ENCODE measurements at places on chromosomes 16 and 17.

DNA sequence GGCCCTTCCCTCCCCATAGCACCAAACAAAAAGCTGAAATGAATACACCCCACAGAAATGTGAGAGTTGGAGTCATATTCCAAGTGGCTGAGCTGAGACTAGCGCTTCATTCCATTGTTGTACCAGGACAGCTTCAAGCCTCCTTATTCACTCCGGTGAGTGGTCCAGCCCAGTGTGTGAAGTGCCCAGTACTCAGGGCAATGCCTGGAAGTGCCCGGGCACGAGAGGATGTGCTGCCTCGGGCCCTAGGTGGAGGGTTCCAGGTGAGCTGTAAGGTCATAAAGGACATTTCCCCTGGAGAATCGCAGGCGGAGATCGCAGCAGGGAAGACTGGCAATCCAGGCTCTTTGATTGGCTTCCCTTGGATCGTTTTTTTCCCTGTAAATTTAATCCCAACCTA is 5.4 kb upstream of the CYLD start:
- no peak for DNase-seq

DNA sequence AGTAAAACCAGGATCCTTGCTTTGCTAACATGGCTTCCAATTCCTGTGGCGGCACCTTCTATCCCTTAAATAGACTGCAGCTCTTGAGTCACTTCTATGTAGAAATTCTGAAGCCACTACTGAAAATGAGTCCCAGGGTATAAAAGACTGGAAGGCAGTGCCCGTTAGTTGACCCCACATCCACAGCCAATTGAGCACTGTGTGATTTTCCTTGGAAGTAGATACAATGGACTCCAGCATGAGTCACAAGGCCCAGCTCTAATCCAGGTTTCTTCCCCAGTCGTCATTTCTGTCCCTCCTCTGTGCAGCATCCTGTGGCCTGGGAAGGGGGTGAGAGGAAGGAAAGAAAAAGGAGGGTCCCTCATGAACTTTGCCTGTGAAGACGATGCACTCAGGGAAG is 69.5 kb downstream of the HLF start:
- DNase-seq, result no peak

DNA sequence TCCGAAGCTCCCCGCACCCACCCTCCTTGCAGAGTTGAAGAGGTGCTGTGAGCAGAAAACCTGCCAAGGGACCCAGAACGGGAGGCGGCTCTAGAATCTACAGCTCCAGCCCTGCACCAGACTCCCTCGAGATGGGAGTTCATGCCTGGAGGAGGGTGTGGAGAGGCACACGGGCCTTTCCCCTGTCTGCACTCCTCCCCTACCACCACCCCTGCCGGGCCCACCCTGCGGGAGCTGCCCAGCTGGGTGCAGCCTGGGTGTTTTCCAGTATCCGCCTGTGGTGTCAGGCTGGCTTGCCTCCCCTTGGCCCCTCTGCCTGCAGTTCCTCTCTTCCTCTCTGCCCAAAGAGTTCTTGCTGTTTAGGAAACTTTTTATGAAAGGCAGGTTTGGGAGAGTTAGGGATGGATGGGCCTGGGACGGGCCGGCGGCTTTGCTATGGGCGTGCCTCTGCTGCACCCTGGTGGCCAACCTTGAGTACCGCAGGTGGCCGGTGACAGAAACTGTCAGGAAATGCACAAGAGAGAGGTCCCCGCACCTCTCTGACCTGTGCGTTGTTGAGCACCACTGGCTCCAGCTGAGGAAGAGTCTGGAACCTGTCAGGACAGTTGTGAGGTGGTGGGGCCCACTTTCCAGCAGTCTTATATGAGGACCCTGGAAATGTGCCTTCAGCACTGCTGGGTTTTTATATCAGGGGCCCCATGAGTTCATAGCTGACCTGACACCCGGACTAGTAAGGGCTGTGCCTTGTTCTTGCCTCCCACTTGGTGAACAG is 354.1 kb downstream of the SEC14L1 start:
- DNase-seq, result peak; percentile 79

DNA sequence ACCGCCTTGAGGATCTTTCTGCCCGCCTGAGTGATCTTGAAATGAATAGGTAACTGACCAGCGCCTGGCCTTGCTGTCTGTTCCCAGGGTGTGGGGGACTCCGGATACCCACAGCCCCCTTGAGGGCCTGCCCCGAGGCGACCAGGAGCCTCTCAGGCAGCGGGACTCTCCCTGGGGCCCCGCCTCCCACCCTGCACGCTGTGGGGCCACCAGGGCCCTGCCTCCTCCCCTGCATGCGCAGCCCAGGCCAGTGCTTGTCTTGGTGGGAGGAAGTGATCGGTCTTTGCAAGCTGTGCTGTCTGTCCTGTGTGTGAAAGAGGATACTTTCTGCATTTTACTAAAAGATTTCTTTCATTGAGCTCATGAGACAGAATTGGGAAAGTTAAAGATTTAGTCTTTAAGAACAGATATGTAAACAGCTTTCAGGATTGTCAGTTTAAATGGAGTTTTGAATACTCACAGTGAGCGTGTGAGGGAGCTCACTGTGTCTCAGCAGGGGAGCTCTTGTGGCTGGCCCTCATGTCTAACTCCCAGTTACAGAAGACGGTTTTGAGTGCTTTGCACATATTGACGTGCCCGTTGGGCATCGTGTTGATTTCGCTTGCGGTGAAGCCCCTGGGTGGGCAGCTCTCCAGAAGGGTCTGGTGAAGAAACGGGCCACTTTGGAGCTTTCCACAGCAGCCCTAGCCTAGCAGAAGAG is 36.1 kb upstream of the CAPN15 start:
- no peak for DNase-seq

GRCh38 chr16:23975293-23975692 is 139.5 kb downstream of the PRKCB start:
- no peak for DNase-seq

GRCh38 chr17:47693731-47694580 is at the start of gene TBKBP1:
TBKBP1 (plus strand) TSS chr17:47694161; CDS start chr17:47696113, 1,952 bp downstream.
- DNase-seq, result peak; percentile 71

DNA sequence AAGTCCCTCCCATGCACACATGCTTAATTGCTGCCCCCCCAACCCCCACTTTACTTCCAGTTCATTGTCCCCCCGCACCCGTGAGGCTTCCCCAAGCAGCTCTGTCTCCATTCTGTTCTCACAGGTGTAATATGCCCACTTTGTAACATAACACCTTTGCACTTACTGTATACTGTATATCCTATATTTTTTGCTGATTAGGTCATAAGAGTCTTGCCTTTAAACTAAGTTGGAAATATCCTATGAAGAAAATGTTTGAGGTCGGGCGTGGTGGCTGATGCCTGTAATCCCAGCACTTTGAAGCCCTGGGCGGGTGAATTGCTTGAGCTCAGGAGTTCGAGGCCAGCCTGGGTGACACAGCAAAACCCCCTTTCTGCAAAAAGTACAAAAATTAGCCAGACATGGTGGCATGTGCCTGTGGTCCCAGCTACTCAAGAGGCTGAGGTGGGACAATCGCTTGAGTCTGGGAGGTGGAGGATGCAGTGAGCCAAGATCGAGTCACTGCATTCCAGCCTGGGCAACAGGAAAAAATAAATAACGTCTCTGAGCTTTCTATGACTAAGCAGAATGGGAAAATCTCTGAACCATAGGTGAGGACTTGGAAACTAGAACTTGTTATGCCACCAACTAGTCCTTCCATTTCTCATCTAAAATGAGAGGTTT is 76.1 kb downstream of the TNRC6C start:
- no peak for DNase-seq

DNA sequence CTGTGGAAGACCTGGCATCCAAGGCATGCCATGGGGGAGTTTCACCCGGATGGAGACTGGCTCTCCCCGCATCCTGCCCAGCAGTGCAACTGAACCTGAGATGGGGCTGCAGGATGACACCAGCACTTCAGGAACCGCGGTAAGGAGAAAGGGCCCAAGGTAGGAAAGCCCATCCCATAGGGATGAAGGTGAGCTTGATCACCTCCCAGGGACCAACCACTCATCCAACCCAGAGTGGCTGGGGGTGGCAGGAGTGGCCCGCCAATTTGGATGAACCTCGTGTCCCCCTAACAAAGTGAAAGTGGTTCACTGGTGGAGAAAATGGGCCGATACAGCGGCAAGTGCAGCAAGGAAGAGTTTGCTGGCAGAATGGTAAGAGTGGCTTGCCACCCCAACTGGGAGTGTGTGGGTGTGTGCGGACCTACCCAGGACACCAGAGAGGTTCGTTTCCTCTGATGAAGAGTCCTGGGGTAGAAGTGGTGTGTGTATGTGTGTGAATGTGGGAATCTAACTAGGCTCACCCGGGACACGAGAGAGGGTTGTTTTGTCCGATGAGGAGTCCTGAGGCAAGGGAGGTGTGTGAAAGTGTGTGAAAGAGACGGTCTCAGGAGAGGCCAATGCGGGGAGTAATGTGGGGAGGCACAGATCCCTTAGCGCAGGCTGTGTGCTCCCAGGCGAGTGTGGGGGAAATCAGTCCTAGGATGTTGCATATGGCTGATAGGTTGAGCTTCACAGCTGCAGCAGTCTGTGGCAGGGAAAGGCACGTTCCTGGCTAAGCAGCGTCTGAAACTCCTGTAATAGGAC is 22.6 kb downstream of the ACSM1 start:
- DNase-seq, result no peak

DNA sequence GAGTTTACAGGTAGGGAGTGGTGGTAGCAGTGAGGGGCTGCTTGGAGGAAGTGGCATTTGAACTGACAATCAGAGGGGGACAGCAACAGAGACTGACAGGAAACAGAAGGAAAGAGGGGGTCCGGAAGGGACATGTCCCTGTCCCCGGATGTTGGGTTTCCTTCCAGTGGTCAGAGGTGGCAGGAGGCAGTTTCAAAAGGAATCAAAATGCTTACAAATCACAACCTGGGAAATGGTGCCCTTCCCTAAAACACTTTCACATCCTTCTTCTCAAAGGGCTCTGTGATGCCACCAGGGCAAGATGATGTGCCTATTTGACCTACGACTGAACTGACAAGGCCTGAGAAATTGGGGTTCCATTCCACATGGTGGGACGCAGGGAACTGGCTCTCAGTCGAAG is 19.7 kb downstream of the ADGRG1 start:
- DNase-seq, result peak; percentile 20

GRCh38 chr16:73048292-73049080 is 558 bp upstream of the ZFHX3 start:
- no peak for DNase-seq

- no peak for DNase-seq
These were observed 32.5 kb downstream of the ABCC12 start for GRCh38 chr16:48123104-48123788.

- DNase-seq, result no peak
These were observed 5.5 kb downstream of the CPPED1 start for GRCh38 chr16:12798171-12798570.

- no peak for DNase-seq
These were observed 49.5 kb upstream of the CMIP start for GRCh38 chr16:81394966-81395655.

DNA sequence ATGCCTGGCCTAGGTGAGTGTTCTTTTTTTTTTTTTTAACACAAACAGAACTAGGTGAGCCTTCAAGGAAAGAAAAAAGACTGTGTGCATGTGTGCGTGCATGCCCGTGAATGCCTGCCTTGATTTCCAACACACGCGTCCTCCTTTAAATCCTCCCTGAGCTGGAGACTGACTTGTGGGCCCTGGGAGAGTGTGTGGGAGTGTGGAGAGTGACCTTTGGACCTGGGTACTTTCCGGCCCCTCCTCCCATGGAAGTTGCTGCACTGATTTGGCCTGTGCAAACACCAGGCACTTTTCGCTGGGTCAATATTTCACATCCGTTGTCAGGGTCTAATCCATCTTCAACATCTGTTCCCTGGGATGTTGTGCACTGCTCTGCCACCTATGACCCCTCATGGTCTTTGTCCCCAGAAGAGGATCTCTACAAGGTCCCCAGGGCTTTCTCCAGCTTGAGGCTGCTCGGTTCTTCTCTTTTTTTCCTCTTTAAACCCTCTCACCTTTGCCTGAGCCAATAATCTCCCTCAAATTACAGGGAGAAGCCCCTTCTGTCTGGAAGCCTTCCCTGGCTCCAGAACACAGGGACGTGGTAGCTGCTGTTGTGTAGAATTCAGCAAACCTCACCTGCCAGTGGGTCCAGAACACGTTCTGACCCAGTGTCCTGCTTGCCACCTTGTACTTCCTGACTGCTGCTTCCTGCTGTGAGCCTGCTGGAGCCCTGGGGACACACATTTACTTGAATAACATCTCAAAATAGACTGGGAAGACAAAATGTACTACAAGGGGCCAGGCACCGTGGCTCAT is 20.8 kb upstream of the ATP5MC1 start:
- no peak for DNase-seq

GRCh38 chr17:5864741-5865657 is 205.2 kb upstream of the WSCD1 start:
- no peak for DNase-seq

DNA sequence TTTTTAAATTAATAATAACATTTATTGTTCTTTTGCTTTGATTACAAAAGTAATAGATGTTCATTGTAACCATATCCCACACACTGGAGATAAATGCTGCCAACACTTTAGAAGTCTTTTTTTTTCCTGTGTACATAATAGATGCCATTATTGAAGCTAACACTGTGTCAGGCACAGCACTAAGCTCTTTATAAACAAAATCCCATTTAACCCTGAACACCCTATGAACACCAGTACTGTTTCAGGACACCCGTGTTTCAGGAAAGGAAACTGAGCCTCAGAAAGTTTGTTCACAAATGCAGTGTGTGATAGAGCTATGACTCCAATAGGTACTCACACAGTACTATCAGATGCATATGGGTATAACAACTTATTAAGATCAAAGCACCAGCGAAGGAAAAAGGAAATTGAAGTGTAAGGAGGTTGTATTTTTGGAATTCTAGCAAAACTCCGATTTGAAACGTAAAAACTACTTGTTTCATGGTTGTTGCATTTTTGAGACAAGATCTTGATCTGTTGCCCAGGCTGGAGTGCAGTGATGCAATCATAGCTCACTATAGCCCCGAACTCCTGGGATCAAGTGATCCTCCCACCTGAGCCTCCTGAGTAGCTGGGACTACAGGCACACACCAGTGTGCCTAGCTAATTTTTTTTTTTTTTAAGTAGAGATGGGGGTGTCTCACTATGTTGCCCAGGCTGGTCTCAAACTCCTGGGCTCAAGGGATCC is 2.0 kb upstream of the KIFC3 start:
- no peak for DNase-seq

DNA sequence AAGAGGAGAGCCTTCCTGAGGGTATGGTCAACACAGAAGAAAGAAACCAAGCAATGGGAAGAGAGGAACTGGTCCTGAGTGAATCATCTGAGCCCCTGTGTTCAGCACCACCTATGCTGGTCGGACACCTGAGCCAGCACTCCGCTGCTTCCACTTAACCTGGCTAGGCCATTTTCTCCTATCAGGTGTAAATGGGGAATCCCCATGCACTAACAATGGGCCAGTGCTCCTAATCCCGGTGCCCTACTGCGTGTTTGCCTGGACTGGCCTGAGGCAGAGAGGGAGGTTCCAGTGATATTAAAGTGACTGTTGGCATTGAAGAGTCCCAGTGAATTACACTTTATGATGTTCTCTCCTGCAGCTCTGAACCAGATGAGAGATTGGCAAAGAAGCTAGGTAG is 34.4 kb upstream of the XYLT2 start:
- no peak for DNase-seq

DNA sequence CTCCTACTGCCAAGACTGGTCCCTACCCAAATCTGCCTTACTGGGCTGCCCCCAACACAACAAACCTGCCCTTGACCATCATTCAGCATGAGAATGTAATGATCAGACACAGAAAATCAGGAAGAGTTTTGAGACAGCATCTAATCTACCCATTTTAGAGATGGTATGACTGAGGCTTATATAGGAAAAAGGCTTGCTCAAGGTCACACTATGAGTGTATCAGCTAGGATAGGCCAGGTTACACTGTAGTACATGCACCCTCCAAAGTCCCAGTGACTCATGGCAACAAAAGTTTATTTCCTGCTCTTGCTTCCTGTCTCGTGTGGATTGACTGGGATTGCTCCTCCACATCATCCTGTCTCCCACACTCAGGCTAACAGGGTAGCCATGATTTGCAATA is 27.9 kb downstream of the NLRC5 start:
- no peak for DNase-seq

Data from CD4-positive, alpha-beta T cell treated with Interleukin-10 for 1 hour (primary cell).